ENCODE measurements at places on chromosomes 1 and 21. TPM values are rescaled to one million over a fixed set of nuclear protein-coding genes. Genes with fewer than 3 reads are reported as not detected.

UTS2 gene
- total RNA-seq, result not detected

CIART gene
- total RNA-seq, result 4.8 TPM

PKP1 gene
- total RNA-seq, result 1.2 TPM

DNA sequence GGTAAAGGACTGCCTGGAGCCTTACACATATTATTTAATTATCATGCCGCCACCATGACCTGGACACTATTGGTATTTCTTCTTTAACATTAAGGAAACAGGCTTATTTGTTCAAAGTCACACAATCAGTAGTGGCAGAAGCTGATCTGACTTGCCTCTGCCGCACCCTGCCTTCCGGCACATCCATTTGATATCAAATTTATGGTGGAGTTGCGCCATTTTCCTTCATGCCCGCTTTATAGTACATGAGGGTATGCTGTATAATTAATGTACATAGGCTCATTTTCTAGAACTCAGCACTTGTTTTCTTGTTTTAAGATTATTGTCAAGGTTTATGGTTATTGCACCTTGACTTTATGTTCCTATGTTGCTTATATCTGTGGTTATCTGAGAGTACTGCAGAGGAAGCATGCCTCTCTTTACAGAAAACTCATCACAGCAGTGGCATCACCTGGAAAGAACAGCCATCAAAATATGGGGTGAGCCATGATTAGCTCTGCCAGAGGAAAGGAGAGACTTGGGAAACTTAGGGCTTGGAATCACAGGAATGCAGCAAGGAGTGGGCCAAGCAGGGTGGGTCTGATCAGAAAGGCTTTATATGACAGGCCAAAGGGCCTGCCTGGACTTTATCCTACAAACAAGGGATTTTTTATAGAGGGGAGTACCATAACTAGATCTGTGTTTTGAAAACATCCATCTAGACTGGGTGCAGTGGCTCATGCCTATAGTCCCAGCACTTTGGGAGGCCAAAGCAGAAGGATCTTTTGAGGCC lies 72.2 kb upstream of the GJB5 start:
- DNase-seq, result no peak

DNA sequence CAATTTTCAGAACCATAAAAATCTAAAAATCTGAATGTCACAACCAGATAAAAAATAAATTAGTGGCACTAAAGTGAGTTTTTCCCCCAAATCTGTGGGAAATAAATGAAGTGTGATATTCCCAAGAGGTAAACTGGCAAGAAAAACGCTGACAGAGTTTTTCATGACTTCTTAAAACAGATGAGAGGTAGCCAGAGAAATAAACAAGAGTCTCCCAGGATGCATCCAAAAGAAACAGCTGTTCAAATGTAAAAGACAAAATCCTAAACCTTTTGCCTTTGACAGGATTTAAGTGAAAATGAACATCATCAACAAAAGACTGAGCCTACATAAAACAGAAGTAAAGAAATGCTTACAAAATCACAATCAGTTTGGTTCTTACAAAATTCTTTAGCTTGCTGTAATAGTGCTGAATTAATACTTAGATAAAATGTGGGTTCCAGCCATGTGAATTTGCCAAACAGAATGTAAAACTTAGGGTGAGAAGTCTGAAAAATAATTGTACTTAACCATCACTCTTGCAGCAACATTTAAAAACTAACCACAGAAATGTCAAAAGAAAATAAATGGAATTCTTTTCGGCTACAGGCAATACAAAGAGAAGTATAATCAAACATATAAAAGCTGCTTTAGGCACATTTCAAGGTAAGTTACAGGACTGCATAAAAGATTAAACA lies 133.6 kb downstream of the EIF4G3 start:
- no peak for DNase-seq

GRCh38 chr1:182087719-182088350 lies 26.3 kb upstream of the ZNF648 start:
- no peak for DNase-seq

DNA sequence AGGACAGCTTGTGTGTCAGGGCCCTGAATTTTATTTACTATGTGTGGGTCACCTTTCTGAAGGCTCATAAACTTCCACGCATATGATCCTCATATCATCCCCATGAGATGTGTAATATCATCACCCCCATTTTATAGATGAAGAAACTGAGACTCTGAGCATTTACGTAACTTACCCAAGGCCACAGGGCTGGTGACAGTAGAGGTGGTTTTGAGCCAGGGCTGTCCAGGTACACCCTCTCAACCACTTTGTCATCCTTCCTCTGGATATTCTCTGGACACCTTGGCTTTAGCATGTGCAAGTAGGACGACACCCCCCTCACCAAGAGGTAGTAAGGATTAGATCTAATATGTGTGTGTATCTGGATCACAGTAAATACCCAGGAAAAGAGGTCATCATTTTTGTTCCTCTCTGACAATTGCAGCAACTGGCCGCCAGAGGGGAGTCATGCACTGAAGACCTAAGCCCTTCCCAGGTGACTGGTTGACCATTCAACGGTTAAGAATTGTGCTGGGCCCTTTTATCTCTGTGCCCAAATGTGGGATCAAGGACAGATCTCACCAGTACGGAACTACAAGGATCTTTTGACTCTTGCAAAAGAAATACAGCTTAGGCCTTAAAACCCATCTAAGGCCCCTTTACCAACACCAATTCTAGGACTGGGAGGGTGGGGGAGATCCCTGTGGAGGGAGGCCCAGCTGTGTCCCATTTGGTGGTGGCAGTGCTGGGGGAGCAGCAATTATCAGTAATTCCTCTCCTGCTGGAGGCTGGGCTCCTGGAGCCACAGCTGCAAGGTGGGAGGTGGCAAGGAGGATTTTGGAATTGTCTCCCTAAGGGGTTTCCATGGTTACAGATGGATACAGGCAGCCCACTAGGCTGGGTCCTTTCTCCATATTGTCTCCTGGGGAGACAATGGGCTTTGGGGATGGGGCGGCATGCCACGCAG lies 13.7 kb upstream of the E2F2 start:
- peak; percentile 73 for DNase-seq

Measured in heart right ventricle (tissue), 16 donors.